Thymus (tissue), 14 donors: ENCODE measurements at places on chromosomes 13 and 19. TPM values are rescaled to one million over a fixed set of nuclear protein-coding genes. Genes with fewer than 3 reads are reported as not detected.

The HPN gene
- 0.66 TPM for total RNA-seq

The ARMC6 gene
- 36.6 TPM for total RNA-seq

The STXBP2 gene
- total RNA-seq: 45.3 TPM

The GRIK5 gene
- 0.33 TPM for total RNA-seq
